ENCODE measurements at places on chromosomes 7 and 10. TPM values are rescaled to one million over a fixed set of nuclear protein-coding genes. Genes with fewer than 3 reads are reported as not detected.

GRCh38 chr7:134368851-134369544 lies 52.3 kb upstream of the SLC35B4 start:
- DNase-seq, result no peak

DNA sequence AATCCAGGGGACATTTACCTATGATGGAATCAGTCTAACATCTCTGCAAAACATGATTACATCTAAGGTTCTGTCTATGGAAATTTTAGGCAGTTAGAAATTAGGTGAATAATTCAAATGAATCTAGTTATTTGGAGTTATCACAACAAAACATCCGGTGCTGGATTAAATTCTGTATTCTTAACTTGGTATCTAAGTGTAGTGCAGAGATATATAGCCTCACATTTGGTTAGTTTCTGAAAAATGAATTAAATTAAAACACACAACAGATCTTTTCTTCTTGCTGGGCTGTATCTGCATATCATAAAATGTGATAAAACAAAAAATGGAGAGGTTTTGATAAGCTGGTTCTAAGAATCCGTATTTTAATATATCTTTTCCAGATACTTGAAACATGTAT lies 354.1 kb downstream of the PCLO start:
- no peak for DNase-seq

GRCh38 chr7:107234436-107234835 lies 65.6 kb downstream of the HBP1 start:
- no peak for DNase-seq

Gene NUTM2E
- not detected for total RNA-seq

Gene SP8
- total RNA-seq, result 5.5 TPM

Gene OR2A1
- total RNA-seq, result not detected

Gene C7orf33
- not detected for total RNA-seq

Gene NXPH1
- not detected for total RNA-seq

Data from suprapubic skin (tissue), 4 donors.